ENCODE measurements at places on chromosomes 2 and 18. TPM values are rescaled to one million over a fixed set of nuclear protein-coding genes. Genes with fewer than 3 reads are reported as not detected.

Gene RAB17
- total RNA-seq, result 1.2 TPM

DNA sequence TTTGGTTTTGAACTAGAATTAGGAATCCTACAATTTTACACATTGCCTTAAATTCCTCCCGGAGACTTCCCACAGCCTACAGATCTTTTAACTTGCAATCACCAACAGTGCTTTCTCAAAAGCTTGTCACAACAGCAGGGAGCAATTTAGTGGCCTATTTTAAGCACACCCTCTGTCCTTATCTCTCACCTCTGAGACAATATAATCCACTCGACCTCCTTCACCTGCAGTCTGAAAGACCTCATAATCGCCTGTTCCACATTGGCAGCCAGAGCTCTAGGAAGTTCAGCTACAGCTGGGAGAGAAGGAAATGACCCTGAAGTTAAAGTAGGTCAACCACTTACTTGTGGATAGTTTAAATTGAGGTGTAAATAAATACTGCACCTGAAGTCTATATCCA is 249.7 kb upstream of the DLGAP1 start:
- no peak for DNase-seq

GRCh38 chr2:119283873-119284331 is 60.3 kb downstream of the STEAP3 start:
- DNase-seq, result no peak

Gene ALPG
- total RNA-seq, result not detected

DNA sequence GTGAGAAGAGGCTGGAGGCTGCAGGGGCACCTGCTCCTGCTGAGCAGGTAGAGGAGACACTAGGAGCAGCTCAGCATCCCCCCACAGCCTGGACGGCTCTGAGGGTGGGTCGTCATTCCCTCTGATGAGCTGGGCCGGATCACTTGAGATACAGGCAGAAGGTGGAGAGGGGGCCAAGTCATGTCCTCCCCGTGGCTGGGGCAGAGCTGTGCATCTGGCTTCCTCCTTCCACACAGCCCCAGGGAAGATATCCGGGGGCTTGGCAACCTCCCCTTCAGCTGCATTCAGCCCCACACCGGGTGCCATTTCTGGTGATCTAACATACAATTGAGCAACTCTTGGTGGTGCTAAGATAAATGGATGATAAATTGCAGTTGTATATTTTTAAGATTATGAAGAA is 236.9 kb downstream of the LDLRAD4 start:
- no peak for DNase-seq

Gene ADAM23
- total RNA-seq, result 3.4 TPM

DNA sequence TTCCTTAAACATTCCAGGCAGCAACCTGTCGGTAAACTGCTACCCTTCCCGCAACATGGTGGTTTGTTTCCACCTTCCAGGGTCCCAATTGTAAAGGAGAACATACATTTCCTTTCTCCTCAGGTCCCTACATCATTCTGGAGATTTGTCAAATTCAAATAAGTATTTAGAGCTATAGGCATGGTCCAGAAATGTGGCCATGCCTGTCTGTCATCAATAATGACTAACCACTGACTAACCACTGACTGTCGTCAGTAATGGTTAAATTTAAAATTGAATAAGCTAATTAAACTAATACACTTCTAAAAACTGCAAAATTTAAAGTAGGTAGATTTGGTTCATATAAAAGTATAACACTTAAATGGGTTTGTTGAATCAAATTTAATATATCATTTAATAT is 984.0 kb upstream of the SLC39A10 start:
- no peak for DNase-seq

GRCh38 chr2:158599609-158600008 is 142.9 kb downstream of the PKP4 start:
- DNase-seq, result no peak

DNA sequence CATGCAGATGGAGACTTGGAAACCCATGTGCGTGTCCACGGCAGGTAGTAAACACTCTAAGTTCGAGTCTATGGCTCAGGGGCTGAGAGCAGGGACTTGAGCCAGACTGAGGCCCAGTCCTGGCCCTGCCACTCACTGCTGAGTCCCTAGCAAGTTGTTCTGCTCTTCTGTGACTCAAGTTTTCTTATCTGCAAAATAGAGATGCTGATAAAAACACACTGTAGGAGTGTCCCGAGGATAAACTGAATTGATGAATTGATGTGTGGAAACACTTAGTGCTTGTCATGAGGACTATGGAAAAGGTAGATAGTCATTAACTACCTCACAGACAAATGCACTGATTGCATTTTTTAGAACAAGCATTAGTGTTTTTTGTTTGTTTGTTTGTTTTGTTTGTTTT is 73.2 kb downstream of the BOLA3 start:
- DNase-seq, result no peak

DNA sequence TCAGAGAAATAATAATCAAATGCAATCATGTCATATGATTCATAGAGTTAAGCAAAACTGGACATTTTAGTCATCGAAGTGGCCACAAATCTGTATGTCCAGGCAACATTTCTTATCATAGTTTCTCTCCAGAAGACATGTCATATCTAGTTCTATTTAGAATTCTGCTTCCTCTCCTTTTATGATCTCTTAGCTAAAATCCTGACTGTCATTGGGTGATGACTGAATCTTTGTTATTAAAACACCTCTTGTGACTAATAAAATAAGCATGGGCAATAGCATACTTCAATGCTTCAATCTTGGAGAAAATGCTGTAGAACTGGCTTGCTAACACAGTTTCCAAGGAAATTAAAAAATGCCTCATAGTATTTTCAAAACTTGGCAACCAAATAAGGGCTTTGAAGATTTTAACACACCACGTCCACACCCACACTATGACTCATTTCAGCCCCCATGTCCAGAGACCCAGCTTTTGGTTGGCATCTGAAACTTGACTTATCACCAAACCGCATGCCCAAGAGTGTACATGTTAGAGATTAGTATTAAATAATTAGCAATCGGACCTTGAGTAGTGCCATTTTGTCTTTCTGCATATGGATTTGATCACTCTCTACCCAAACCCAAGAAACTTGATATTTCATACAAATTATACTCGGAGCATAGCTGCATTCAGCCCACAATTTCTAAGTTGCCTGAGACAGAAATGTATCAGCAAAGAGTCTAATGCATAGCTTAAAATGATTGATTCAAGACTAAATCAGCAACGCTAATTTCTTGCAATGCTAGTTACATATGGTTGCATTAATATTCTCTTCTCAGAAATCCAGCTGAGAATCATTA is 106.5 kb upstream of the ETAA1 start:
- DNase-seq, result peak; percentile 40

- DNase-seq, result no peak
Observed at GRCh38 chr2:11677136-11678055, 7.4 kb upstream of the NTSR2 start.

DNA sequence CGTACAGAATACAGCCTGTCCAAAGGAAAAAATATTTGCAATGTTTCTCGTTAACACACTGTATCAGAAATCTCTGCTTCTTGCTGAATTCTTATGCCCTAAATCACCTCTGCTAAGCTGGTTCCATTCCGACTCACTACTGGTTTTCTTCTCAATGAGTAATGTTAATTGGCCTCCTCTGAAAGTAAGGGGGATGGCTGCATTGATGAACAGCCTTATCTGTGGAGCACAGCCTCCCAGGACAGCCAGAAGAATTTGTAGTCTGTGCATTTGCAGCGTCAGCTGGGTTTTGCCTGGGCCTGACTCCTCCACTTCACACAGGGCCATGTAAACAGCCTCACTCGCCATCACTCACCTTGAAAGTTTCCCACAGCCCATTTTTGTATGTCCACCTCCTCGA is 127.7 kb downstream of the RNF152 start:
- peak; percentile 60 for DNase-seq

- DNase-seq, result no peak
Observed at GRCh38 chr2:204473224-204473623, 72.1 kb upstream of the PARD3B start.

Gene CAPN13
- not detected for total RNA-seq

DNA sequence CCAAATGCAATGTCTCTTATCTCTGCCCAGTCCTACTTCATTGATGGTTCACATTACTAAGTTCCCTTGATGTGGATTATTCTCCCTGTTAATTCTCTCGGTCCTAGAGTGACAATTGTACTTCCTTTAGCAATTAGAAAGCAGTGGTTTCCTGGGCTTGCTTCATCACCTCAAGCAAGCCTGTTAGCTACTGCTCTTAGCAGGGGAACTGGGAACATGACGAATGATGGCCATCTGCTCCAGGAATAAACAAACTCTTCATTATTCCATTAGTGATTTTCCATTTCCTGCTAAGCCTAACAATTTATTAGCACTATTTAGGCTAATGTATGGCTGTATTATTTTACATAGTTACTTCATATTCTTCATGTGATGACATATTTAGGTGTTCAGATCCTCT is 331.8 kb downstream of the MTX2 start:
- no peak for DNase-seq

- peak; percentile 53 for DNase-seq
Observed at GRCh38 chr2:28449488-28450395, 46.1 kb upstream of the PLB1 start.

GRCh38 chr18:21686282-21687105 is 18.1 kb downstream of the ABHD3 start:
- peak; percentile 56 for DNase-seq

GRCh38 chr2:73970850-73971471 is 13.7 kb upstream of the TET3 start:
- DNase-seq, result peak; percentile 65

GRCh38 chr2:96114546-96114902 is 1.8 kb downstream of the ADRA2B start:
- no peak for DNase-seq

Gene SPATA3
- not detected for total RNA-seq

Gene FRZB
- total RNA-seq, result 3.9 TPM

DNA sequence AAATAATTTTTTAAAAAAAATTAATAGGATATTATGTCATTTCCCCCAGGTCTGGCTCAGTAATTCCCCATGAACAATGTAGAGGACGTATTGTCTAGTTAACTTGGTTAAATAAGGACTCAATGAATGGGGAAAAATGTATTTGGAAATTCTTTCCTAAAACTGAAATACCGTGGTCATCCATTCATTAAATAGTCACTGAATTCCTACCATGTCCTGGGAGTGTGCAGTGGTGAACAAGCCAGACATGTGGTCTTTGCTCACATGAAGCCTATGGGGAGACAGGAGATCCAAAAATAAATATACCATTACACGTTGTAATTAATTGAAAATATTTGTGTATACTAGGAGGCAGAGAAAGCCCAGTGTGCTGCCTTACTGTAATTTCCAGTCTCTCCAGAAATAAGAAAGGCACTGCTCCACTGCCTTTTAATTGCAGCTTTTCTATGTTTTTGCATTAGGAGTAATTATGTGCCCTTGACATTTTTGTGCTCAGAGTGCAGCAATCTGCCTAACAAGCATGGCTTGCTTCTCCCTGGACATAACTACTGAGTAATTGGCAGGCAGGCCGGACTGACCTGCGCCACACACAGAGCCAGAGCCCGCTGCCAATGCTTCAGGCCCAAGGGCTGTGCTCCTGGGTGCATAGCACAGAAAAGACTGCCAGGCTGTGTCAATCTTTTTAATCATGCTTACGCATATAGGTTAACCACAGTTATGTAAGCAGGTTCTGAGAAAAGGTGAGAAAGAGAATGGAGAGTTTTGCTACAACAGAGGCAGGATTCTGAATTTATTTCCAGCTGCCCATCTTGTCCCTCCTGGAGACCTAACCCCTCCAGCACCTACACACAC is 22.2 kb upstream of the TTC39C start:
- DNase-seq, result no peak
